ENCODE measurements at places on chromosomes 1 and 21.
A peak's percentile ranks its signal among the peaks of the same experiment; 100 is the strongest.

DNA sequence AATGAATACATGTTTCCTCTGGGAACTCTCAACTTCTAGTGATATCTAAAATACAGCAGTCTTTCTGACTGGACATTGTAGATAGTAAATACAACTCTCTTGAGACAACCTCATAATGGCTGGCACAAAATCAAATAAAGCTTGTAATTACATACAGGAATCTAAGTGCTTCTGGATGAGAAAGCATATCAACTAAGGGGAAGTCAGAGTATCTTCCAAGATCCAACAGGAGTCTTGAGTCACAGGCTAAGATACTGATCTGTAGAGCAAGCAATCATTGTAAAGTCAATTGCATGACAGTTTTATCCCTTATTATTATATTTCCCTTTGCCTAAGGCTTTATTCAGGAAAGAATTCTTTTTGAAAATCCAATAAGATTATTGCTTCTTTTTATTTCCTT lies 249.9 kb downstream of the LRRIQ3 start:
- no peak for DNase-seq

GRCh38 chr1:199282751-199283305 lies 644.0 kb downstream of the PTPRC start:
- no peak for DNase-seq

GRCh38 chr1:48242141-48242736 lies 19.7 kb downstream of the SLC5A9 start:
- no peak for DNase-seq

- no peak for DNase-seq
Observed at GRCh38 chr1:26084091-26084561, 16.7 kb upstream of the TRIM63 start.

DNA sequence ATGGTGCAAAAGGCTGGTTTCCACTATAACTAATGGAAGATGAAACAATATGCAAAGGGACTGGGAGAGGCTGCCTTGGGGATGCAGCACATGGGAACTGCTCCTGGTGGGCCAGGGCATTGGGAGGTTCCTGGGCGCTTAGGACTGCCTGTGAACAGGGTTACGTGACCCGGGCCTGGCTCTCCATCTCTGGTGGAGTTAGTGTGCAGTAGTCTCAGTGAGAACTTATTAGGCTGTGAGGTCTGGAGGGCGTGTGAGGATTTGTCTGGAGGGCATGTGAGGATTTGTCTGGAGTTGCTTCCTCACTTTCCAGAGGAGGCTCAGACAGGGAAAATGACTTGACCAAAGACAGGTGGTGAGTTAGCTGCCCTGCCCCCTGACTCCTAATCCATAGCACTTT lies 1.5 kb upstream of the ETV3L start:
- no peak for DNase-seq

- DNase-seq, result peak; percentile 61
Observed at GRCh38 chr21:24225431-24225830, 1381.8 kb downstream of the MRPL39 start.

DNA sequence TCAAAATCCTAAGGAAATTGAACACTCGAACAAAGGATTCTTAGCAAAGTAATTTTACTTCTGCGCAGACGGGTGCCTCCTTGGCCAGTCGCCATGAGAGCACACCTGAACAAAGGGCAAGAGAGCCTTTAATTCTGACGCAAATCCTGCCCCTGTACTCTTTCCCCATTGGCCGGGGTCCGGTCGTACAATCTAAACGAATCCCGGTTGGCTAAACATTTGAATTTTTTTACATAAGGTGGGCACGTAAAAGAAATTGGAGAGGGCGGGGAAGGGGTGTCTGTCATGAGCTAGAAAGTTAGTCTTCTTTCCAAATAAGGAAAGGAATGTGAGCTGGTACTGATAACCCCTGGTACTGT lies 8.2 kb upstream of the IL22RA1 start:
- DNase-seq, result no peak

DNA sequence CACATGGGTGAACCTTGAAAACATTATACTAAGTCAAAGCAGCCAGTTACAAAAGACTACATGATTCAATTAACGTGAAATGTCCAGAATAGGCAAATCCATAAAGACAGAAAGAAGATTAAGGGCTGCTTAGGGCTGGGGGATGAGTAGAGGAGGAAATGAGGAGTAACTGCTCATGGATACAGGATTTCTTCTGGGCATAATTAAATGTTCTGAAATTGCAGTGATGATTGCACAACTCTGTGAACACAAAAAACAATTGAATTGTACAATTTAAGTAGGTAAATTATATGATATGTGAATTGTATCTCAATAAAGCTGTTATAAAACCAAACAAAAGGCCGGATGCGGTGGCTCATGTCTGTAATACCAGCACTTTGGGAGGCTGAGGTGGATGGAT lies 52.2 kb downstream of the RERE start:
- DNase-seq, result peak; percentile 5

- DNase-seq, result peak; percentile 55
Observed at GRCh38 chr21:21232320-21232719, 234.1 kb downstream of the NCAM2 start.

DNA sequence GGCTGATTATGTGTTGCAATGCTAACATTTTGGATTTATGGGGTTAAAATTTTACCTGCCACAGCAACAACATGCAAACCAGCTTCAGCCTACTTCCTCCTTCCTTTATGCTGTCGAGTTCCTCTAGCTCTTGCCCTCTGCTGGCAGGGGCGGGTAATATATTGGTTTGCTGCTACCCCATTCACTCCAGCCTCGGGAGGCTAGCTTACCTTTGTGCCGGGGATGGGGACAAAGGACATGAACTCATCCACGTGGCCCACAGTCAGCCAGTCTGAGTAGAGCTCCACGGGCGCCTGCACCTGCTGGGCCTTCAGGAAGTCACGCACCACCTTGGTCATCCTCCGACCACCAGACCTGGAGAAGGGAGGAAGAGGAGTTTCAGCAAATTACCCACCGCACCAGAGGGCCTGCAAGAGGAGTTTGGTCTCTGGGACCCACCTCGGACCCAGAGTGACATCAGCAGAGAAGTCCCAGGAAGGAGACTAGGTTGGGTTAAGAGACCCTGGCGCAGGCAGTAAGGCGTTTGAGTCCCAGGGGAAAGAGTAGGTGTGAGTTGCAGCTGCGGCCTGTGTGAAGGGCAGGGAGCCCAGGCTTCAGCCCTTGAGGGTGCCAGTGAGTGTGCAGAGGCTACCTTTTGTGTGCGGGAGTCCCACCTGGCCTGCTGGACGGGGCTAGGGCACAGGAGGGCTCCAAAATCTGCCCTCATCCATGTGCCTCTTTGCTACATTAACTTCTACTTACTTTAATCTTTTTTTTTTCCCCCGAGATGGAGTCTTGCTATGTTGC lies 21.8 kb upstream of the SDHB start:
- DNase-seq, result no peak

- no peak for DNase-seq
Observed at GRCh38 chr1:161177936-161178244, 583 bp upstream of the B4GALT3 start.

- no peak for DNase-seq
Observed at GRCh38 chr21:42405064-42406013, 1.6 kb downstream of the UBASH3A start.

DNA sequence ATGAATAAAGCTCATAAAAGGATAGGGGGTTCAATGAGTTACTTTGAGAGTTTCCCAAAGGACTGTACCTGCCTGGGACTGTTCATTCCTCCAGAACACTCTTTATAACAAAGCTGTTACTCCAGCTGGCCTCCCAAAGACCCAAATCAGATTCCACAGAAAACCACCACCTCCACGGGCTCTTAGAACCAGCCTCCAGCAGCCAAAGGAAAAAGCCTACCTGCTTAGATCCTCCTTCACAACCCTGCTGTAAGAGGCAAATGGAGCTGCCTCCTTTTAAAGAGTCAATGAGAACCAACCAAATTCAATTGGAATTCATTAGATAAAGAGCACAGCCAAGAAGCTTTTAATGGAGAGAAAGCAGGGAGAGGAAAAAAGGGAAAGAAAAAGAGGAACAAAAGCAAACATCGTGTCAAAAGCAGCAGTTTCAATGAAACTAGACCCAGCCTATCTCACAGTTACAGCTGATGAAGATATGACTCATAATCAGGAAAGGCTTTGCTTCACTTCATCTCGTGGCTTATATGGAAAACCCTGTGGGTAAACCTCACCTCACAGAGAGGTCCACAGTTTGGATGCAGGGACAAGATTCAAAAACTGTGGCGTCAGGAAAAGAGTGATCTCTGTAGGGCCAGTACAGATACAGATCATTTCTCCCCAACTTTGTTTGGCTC lies 27.8 kb upstream of the FMO4 start:
- peak; percentile 30 for DNase-seq

DNA sequence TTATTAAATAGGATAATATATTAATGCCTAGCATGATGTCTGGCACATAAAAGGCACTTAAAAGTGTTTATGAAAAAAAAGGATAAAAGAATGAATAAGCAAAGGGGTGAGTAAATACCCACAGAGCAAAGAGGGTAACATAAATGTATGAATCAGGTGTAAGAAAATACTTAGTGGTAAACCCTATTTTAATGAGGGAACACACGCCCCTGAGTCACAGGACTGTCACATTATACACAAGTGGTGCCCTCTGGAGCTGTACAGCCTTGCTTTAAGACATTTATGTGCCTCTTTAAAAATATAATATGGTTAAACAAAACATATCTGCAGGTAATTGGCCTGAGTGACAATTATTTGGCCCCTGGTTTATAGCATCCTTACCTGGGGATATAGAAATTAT lies 78.1 kb upstream of the PTBP2 start:
- no peak for DNase-seq

GRCh38 chr1:156692925-156693847 lies 12.2 kb downstream of the CRABP2 start:
- peak; percentile 62 for DNase-seq

DNA sequence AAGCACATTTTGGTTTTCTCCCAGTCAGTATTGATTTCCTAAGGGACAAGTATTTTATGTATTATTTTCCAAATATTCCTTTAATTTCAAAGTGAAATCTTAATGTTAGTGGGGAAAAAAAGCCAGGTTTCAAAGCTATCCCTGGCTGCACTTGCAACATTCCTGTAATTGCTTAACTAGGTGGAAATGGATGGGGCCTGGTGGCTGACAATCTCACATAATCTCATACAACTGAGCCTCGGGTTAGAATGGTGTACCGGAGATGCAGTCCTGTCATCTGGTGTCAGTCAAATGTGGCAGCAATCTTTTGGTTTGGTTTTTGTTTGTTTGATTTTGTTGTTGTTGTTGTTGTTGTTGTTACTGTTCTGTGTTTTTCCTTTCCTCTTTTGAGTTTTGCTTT lies 46.1 kb downstream of the KDM1A start:
- DNase-seq, result no peak

DNA sequence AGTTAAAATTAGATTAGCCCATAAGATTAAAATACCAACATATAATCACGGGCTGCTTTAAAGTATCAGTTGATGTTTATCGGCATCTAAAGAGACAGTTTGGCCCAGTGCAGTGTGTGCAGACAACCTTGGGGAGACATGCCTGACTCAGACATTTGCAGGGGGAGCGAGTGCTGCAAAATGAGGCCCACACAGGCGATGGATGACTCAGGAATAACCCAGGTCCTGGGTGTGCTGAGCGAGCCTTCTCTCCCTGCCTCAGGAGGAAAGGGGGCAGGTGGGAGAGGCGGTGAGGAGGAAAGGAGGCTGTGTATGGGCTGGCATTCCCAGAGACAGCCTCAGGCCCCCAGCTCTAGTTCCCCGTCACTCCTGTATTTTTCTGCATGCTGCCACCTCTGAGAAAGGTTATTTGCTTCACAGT lies 9.0 kb downstream of the SLC9A1 start:
- DNase-seq, result peak; percentile 88

DNA sequence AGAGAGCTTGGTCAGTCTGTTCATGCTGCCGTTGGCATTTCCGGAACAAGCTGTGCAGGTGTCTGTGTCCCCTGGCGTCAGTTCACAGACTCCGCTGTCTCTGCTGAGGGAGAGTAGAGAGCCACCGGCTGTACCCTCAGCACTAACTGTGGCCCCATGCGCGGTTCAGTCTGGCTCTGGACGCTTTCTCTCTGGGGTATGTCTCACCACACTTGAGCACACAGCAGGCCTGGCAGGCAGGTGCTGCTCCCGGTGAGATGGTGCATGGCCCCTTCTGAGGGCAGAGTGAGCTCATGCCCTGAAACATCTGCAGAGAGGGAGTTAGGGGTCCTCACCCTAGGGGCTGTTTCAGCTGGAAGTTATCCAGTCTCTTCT lies 60.0 kb upstream of the TLR5 start:
- no peak for DNase-seq

DNA sequence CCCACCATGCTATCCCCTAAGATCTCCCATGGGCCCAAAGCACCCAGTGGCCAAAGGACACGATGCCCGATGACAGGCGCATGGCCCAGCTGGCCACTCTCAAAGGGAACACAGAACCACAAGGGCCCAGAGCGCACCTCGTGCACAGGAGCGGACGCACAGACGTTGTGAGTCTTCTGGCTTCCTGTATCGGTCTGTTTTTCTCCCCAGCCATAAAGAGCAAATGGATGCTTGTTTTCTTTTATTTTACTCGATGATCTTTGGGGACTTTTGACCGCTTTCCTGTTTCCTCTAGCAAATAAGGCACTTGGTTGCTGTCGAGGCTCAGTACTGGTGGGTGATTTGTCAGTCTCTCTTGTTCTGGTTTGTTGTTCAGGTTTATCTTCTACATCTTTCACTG lies 16.2 kb downstream of the CCSAP start:
- DNase-seq, result no peak

DNA sequence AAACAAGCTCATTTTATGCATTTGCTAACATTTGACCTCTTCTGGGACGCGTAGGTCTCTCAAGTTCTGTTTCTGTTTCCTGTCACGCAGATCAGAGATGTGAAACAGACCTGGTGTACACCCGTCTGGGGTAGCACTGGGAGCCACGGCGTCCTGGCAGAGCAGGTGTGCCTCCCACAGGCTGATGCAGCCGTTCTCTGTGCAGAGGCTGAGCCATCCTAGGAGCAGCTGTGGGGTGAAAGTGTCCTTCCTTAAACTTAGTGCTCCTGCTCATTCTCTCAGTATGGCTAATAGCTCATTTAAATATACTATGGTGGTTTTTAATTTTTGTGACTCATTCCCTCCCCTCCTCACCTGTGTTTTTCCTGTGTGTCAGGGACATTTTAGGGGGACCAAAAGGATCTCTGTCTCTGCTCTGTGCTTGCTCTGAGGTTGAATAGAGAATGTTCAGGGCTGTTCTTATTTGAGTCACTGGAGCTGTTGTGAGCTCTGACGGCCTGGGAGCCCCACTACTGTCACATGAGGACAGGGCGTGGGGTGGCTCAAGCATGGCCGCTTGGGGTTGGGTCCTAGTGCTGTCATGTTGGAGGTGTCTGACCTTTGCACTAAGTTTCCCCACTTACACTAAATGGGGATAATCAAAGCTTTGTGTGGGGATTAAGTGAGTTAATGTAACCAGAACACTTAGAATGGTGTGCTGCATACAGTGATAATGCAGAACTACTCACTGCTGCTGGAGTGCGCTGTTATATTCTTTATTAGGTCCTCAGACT lies 43.0 kb downstream of the GALNT2 start:
- DNase-seq, result no peak

DNA sequence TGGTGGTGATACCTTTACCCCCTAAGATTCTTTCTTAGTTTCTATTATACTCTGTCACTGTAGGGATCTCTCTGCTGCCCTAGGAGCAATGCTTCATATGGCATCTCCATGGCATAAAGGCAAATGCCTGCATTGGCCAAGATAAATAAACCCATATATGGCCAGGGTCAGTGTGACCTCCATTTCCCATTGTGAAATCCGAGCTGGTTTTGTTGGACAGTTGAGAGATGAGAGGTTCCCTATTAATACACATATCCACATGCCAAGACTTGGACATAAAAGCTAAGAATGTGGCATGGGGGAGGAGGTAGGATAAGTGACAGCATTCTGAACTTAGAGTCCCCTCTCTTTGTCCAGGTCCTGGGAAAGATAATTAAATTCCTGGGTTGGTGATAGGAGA lies 1.4 kb downstream of the TPM3 start:
- DNase-seq, result no peak

- DNase-seq, result peak; percentile 11
Observed at GRCh38 chr1:200103966-200104583, 76.6 kb downstream of the NR5A2 start.
